ENCODE measurements at places on chromosomes 6 and 20. TPM values are rescaled to one million over a fixed set of nuclear protein-coding genes. Genes with fewer than 3 reads are reported as not detected.

The GNMT gene
- total RNA-seq: not detected

The SCRT2 gene
- total RNA-seq: not detected

The WFDC5 gene
- not detected for total RNA-seq

The RIMS4 gene
- total RNA-seq: not detected
